ENCODE measurements at places on chromosomes 7 and 10.

GRCh38 chr7:42961170-42961569 lies 29.0 kb downstream of the MRPL32 start:
- no peak for DNase-seq

- no peak for DNase-seq
Measured at GRCh38 chr7:375321-375831, 85.4 kb downstream of the FOXL3 start.

DNA sequence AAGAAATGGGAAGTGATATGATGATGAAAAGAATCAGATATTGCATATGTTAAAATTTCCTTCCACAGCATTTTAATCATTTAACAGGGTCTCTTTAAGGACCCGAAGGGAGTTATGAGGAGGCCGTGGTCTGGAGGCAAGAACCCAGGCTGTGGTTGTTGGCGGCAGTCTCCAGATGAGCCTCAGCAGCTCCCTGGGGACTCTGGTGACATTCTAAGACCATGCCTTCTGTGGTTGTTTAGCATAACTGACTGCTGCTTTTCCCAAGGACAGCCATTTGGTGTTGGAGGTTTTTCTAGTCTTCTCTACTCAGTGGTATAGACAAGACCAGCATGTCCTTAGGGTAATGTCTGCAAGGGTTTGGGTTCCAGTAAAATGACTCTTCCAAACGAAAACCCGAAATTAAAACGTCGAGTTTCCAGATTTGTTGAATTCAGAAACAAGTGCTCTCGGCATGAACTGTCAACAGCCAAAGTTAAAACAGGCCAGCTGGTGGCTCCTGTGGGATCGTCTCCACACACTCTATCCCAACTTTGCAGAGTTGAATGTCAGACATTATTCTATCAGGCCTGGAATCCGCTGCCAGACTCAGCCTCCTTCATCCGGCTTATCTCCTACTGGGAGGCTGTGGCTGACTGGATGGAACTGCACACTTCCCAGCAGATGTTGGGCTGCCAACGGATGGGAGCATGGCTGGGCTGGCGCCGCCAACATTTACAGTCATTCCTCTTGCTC lies 183.1 kb downstream of the TAX1BP1 start:
- no peak for DNase-seq

GRCh38 chr10:26593896-26594295 lies 103.6 kb upstream of the PDSS1 start:
- DNase-seq: no peak

DNA sequence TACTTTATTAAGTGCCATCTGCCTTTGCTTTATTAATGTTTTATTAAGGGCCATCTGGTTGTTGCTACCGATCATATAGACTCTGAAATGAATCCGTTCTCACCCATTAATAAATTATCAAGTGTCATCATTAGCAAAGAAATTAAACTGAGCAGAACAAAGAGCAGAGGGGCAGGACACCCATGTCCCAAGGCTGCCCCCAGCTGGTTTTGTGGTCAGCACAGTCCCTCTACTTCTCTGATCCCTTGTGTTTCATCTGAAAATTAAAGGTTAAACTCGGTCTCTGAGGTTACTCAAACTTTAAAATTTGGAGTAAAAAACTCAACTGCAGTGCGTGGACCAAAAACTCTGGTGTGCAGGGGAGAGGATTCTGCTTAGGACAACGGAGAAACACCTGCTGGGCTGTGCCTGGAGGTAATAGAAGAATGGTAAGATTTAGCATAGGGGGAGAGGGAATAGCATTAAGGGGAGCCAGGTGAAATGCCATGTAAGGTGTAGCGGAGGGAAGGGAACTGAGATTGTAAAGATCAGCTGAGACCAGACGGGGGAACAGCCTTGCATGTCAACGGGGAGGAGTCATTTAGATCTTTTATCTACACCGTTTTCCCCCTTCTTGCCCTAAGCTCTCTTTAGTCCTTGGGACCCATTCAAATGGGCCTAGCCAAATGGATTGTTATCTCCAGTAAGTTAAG lies 10.8 kb upstream of the GSDME start:
- DNase-seq: peak; percentile 15

All from NCI-H146 (cell line).